ENCODE measurements at places on chromosomes 4 and X.

- no peak for DNase-seq
These were observed 134.0 kb downstream of the SH3KBP1 start for GRCh38 chrX:19753368-19753767.

DNA sequence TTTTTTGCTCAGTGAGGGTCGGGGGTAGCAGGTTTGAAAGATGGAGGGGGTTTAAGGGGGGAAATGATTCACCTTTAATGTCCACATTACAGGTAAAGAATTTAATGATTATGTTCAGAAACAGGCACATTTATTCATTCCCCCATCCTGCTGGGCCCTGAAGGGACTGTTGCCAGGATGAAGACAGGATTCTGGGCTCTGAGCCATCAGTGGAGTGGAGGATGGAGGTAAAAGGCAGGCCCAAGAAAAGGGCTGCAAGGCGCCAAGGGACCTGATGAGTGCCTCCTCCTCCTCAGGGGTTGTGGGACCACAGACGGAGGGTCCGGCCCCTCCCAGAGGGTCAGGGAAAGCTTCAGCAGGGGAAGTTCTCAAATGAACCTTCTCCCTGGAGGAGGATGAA lies 40.4 kb upstream of the PROM1 start:
- no peak for DNase-seq

DNA sequence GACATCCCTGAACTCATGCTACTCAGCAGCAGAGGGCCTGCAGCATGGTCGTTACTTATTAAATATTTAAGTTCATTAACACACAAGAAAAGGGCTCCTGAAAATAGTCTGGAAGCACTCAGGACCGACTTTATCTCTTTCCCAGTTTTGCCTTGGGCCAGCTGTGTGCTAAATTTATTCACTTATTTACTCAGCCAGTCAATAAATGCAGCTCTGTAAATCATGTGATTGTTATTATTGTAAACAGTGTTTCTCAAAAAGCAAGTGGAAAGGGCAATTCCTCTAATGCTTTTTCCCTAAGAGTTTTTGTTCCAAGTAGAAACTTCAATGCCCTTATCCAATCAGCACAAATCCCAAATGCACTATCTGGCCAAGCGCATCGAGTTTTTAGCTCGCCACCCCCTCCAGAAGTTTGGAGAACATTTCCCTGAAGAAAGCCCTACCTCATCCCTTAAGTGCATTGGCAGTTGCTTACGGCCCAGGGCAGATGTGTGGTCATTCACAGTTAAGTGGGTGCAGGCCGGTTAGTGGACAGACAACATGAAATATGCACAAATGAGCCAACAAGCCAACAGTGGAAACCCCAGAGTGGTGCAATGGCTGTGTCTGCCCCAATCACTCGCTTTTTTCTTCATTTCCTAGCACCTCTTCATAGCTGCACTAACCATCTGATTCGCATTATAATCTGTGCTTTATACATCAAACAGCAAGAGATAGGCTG lies 125.8 kb downstream of the SMIM20 start:
- DNase-seq, result no peak

DNA sequence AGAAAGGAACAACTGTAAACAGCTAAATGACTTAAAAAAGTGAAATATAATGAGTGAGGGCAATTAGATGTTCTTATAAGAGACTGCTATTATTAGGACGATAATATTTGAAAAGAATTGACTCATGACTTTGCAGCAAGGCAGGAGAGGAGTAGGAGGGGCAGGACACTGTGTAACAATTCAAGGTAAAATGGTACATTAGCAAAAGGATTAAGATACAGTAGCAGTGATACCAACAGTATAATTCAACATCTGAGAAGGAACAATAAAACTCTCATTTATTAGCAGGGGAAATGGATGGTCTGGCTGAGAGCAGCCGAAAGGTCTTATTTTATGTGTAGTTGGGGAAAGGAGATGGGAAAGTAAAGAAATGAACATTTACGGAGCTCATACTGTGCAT lies 315.5 kb upstream of the BOD1L1 start:
- no peak for DNase-seq

DNA sequence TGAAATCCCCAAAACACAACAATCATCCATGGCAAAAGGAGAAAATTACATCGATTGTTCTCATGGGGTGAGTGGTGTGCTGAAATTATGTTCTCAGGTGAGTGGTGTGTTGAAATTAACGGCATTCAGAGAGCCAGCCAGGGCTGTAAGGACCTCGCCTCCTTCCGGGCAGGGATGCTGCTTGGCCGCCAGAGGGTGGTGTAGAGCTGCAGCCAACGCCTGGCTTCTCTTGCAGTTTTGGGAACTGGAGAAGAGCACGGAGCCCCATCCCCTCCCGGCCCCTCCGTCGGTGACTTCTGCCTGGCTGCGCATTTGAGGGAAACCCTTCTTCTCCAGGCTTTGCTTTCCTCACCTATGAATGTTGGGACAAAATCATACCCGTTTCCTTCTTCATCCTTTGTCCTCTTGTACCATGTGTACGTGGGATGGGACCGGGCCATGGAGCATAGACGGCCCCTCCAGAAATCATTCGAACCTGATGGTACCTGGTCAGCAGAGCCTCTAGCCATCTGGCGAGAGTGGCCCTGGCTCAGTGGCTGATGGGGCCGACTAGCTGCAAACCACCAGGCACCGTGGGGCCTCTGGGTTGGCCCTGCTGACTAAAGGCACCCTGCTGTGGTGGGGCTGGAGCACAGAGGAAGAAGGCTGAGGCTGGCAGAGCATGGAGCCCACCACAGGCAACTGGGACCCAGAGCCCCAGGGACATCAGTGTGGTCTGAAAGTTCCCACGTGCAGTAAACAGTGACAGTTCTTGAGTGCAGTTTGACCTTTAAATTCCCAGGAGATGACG lies 28.4 kb downstream of the TRMT44 start:
- no peak for DNase-seq

- no peak for DNase-seq
These were observed 26.6 kb upstream of the HTRA3 start for GRCh38 chr4:8242782-8243560.

DNA sequence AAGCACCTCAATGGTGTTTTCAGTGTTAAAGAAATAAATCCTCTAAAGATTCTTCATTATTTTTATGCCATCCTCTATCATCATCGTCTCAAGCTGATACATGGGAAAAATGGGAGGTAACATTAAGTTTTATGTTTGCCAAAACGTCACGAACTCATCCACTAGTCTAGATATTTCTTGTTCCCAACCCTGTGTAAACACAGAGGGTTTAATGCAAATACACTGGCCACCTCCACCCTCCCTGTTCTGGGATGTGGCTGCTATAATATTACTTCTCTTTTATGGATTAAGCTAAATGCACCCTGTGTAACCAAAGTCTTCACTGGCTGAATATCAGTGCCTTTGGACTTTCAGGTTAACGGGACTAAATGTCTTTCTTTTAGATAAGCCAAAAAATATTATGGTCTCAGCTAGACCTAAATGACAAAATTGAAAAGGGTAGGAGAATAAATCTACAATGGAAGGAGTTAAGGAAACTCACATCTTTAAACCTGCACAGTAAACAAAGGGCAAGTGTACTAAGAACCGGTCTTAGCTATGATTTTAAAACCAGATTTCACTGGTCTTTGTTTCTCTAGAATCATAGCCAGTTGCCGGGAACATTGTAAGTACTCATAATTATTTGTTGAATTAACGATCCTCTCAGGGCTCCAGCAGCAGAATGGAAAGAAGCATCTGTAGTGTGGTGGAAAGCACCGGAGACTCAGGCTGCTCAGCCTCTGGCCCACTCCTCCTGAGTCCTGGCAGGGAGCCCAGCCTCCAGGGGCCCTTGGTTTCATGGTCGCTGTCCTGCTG lies 103.5 kb upstream of the NOCT start:
- DNase-seq, result peak; percentile 32

- DNase-seq, result no peak
These were observed 5.1 kb upstream of the TNIP2 start for GRCh38 chr4:2761035-2761923.

DNA sequence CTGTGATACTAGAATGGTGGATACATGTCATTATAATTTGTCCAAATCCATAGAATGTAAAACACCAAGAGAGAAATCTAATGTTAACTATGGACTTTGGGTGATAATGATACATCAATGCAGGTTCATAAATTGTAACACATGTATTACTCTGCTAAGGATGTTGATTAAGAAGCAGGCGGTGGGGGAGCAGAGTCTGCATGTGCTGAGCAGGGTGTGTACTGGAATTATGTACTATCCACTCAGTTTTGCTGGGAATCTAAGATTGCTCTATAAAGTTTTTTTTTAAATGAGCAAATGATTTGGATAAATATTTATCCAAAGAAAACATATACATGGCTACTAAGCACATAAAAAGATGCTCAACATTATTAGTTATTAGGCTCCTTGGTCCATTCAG lies 15.0 kb upstream of the MANBA start:
- no peak for DNase-seq

- DNase-seq, result no peak
These were observed 82.0 kb upstream of the CPEB2 start for GRCh38 chr4:14920237-14920636.

DNA sequence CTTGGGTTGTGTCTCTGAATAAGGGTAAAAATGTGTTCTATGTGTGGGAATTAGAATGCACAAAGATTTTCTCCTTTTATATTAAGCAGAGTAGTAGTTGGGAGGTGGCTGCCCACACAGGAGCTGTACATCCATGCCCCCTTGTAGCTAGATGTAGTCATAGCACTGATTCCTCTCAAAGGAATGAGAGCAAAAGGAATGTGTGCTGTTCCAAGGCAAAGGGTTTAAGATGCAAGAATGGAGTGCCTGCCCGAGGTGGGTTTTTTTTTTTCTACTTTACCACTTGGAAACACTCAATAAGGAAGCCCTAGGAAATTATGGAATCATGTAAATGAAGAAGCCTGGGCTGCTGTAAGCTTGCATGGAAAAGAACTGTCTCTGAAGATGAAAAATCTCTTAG lies 2183.2 kb upstream of the AGA start:
- no peak for DNase-seq

DNA sequence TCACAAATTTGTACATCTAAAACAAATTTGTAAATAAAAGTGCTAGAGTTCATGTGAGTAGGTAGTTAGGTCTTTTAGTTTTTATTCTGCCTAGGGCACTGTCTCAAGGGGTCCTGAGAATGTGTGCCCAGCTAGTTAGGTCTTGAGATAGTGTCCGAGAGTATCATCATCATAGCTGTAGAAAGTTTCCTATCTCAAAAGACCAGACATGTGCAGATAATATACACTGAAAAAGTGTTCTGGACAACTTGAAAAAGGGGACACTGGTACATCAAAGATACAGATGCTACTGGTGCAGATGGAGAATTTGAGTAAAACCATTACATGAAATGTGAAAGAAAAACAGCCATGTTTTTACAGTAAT lies 1.8 kb upstream of the ZCCHC4 start:
- DNase-seq, result no peak

- no peak for DNase-seq
These were observed 1.5 kb downstream of the CCNG2 start for GRCh38 chr4:77158487-77158861.

GRCh38 chrX:149707147-149707901 lies 4.5 kb upstream of the MAGEA11 start:
- DNase-seq, result no peak

DNA sequence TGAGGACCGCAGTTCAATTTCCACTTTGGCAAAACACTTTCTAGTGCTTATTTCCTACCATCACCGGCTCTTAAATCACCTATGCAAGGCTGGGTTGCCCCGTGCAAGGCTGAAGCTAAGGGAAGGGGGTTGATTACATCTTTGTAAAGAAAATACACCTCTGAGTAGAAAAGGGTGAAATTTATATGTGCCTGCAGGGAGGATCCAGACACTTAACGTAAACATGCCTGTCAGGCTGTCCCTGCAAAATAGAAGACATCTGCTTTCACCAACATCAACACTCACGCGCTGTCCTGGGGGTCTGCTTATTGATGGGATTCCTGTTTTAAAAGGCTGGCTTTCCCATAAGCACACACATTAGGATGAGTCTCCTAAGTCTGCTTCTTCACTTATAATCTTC lies 92.0 kb downstream of the PRKX start:
- no peak for DNase-seq

- DNase-seq, result no peak
These were observed 26.8 kb upstream of the AREG start for GRCh38 chr4:74418063-74418670.

DNA sequence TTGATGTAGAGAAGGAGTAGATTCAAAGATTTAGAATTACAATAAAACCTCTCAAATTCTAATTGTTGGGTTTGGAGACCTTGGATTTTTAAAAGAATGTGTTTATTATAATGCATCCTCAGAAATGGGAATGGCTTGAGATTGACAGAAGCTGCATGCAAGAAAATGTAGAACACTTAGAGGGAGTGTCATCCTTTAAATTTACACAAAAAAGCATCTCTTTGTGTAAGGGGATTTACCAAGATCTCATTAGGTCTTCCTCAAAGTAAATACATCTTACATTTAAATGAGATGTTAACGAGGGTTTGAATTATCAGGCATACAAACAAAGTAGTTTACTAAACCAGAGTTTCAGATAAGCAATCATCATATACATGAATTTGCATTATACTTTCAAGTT lies 615.0 kb downstream of the FAM133A start:
- DNase-seq, result no peak

DNA sequence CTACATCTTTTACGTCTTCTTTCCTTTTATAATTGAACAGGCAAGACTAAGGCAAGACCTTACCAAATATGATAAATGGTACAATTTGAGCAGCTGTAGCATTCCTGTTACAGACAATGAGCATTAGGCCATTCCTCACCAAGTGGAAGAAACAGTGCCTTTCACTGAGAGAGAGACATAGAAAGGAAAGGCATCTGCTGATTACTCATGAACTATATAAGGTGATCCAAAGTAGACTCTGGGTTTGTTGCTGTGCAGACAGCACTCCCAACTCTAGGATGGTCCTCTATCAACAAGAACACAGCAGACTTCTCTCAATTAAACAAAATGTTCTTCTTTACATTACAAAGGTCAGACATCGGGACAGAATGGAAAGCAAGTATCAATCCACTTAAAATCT lies 91.9 kb downstream of the FAM13A start:
- no peak for DNase-seq

- no peak for DNase-seq
These were observed 6.3 kb upstream of the ATP10D start for GRCh38 chr4:47478804-47479203.

DNA sequence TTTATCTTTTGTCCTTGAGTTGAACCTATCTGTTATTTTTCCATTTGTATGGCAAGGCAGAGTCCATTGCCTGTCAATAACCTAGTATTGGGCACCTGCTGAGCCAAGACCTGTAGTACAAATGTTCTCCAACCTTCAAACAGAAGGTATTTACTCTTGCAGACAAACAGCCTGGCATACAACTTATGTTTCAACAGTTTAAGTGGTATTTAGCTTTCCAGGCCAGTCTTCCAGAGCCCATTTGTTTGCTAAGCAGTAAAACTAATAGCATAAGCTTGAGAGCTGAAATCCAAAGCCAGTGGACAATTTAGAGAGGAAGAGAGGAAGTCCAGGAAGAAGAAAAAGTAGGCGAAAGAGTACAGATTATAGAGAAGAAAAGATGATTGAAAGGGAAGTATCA lies 979.3 kb downstream of the GLUD2 start:
- DNase-seq, result no peak

- no peak for DNase-seq
These were observed 55.6 kb downstream of the NBDY start for GRCh38 chrX:56784666-56785065.
